CD14-positive monocyte (primary cell): ENCODE measurements at places on chromosomes 13 and 19. TPM values are rescaled to one million over a fixed set of nuclear protein-coding genes. Genes with fewer than 3 reads are reported as not detected.

KLF1 gene
- polyA plus RNA-seq, result 0.24 and 0.46 TPM in 2 replicates

C2CD4C gene
- polyA plus RNA-seq, result not detected in 2 replicates

VAV1 gene
- polyA plus RNA-seq, result 30.2 TPM

GRCh38 chr13:40776681-40777165 is 5.7 kb upstream of the MRPS31 start:
- H3K36me3 ChIP-seq, result no peaks in the 10 kb centered on the region
- H3K4me3 ChIP-seq, result peak overlapping the region; percentile 16

DNA sequence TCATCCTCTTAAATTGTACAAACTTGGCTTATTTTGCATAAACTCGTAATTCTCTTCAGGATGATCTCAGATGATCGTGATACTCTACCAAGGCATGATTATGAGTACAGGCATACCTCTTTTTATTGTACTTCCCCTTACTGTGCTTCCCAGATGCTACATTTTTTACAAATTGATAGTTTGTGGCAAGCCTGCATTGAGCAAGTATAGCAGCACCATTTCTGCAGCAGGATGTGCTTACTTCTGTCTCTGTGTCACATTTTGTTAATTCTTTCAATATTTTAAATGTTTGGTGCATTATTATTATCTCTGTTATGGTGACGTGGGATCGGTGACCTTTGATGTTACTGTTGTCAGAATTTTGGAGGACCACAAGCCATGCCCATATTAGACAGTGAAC is 752.3 kb downstream of the PCDH9 start:
- H3K4me3 ChIP-seq, result no peak overlapping the region
- no peak for DNase-seq
- no peaks in the 10 kb centered on the region for H3K27me3 ChIP-seq
- no peaks in the 10 kb centered on the region for H3K4me1 ChIP-seq

DNA sequence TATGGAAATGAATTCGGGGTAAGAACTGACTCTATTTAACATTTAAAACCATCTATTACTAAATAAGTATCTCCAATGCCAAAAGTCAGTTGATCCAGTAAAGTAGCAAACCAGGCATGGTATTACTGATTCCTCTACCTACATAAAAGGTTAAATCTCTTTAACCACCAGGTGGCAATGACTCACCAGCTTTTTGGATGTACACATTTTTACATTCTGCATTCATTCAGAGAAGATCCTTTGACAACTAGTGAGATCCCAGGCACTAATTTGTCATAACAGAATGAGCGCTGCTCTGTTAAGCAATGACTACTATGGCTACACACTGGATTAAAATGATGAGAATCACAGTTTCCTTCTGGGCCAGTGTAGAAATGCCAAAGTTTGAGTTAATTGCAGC is 329.8 kb upstream of the GPC6 start:
- no peaks in the 10 kb centered on the region for H3K27me3 ChIP-seq
- no peak overlapping the region for H3K4me3 ChIP-seq
- H3K36me3 ChIP-seq, result no peaks in the 10 kb centered on the region
- H3K27ac ChIP-seq, result no peak overlapping the region

DNA sequence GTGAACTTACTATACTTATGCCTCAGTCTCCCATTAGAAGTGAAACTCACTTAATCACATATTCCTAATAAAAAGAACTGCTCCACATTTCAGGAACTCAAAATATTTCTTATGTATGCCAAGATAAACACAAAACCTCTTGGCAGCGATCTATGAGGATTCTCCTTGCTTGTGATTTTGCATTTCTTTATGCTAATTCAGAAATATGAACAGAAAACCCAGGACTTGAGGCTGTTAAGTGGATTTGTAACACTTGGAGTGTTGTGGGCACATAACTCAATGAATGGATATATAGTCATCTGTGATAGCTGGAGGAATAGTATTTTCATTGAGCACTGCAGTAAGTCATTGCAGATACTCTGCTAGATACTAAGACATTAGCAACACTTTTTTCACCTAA is 5.6 kb upstream of the KATNAL1 start:
- no peaks in the 10 kb centered on the region for H3K36me3 ChIP-seq
- H3K4me3 ChIP-seq, result no peak overlapping the region
- no peak for DNase-seq
- no peak overlapping the region for H3K27ac ChIP-seq
- H3K4me1 ChIP-seq, result peaks cover 29% of the 10 kb centered on the region

- no peaks in the 10 kb centered on the region for H3K4me1 ChIP-seq
- H3K27me3 ChIP-seq, result no peaks in the 10 kb centered on the region
- no peak overlapping the region for H3K27ac ChIP-seq
- no peak for DNase-seq
- no peak overlapping the region for H3K4me3 ChIP-seq
Measured at GRCh38 chr13:67069117-67069767, 160.9 kb downstream of the PCDH9 start.

GRCh38 chr13:30107521-30108136 is 199.7 kb downstream of the KATNAL1 start:
- H3K36me3 ChIP-seq, result no peaks in the 10 kb centered on the region
- H3K4me1 ChIP-seq, result peaks cover 31% of the 10 kb centered on the region
- peak overlapping the region; percentile 37 for H3K4me3 ChIP-seq
- H3K27me3 ChIP-seq, result no peaks in the 10 kb centered on the region
- H3K27ac ChIP-seq, result peak overlapping the region; percentile 89
- DNase-seq, result peak; percentile 87

DNA sequence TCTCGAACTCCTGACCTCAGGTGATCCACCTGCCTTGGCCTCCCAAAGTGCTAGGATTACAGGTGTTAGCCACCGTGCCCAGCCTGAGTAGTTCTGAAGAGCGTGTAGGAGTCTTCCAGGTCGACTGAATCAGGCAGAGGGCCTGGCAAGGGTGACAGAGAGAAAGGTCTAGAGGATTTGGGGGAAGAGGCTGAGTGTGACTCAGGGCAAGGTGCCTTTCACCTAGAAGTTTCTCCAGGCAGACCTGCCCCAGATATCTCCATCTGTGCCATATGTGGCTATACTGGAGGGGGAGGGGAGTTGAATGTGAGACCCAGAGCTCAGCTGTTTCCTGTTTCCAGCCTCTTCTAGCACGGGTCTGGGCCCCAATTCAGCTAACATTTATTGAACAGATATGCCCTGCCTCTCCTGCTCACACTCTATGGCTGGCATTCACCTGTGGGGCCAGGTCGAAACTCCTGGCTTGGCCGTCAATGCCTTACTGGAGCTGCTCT is 1.3 kb downstream of the CCDC159 start:
- no peaks in the 10 kb centered on the region for H3K27me3 ChIP-seq
- H3K36me3 ChIP-seq, result peaks cover 2% of the 10 kb centered on the region
- H3K4me1 ChIP-seq, result peaks cover 46% of the 10 kb centered on the region
- DNase-seq, result no peak
- H3K4me3 ChIP-seq, result no peak overlapping the region

- H3K4me1 ChIP-seq, result no peaks in the 10 kb centered on the region
- H3K4me3 ChIP-seq, result no peak overlapping the region
- no peaks in the 10 kb centered on the region for H3K27me3 ChIP-seq
Measured at GRCh38 chr13:109281017-109281902, 505.1 kb downstream of the IRS2 start.

- H3K36me3 ChIP-seq, result no peaks in the 10 kb centered on the region
- H3K27ac ChIP-seq, result no peak overlapping the region
- no peaks in the 10 kb centered on the region for H3K4me1 ChIP-seq
Measured at GRCh38 chr19:13003081-13003480, 7.8 kb downstream of the NFIX start.

DNA sequence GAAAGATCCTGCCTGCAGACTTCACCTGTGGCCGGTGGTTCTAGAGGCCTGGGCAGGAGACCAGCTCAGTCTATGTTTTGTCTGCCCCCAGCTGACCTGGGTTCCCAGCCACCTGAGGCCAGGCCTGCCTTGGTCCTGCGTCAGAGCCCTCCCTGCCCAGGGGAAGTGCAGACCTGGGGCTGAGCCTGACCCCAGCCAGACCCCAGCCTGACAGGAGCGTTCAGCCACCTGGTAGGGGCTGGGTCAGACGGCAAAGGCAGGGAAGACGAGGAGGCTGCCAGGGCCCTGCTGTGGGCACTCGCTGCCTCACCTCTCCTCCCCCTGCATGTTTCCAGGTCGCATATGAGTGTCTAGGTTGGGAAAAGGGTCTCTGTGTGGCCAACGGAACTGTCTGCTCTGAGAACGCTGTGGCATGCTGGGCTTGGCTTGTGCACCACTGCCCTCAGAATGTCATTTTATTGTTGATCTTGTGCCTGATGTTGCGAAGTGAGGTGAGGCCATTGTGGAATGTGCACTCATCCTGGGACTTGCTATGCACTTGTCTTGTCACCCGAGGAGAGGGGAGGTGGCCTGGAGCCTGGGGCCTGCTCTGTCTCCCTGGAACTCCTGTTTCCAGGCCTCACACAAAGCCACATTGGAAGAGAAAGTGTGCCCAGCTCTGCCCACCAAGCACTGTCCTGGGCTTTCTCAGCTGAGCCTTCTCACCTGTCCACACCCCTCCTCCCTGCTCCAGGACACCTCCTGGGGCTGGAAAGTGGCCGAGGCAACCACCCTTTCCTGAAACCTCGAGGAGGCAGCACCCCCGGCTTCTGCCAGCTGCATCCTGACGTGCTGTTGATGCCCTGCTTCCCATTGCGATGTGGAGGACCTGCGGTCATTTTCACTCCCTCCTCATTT is 15.2 kb upstream of the MCF2L start:
- no peak overlapping the region for H3K4me3 ChIP-seq
- no peak overlapping the region for H3K27ac ChIP-seq
- no peaks in the 10 kb centered on the region for H3K4me1 ChIP-seq
- H3K36me3 ChIP-seq, result no peaks in the 10 kb centered on the region
- no peak for DNase-seq

- peak overlapping the region; percentile 90 for H3K27ac ChIP-seq
- H3K4me1 ChIP-seq, result peaks cover 29% of the 10 kb centered on the region
- H3K27me3 ChIP-seq, result no peaks in the 10 kb centered on the region
- peak overlapping the region; percentile 58 for H3K4me3 ChIP-seq
- H3K36me3 ChIP-seq, result peaks cover 8% of the 10 kb centered on the region
- no peak for DNase-seq
Measured at GRCh38 chr19:18191640-18192062, 1.4 kb upstream of the MPV17L2 start.

- H3K36me3 ChIP-seq, result no peaks in the 10 kb centered on the region
- no peak overlapping the region for H3K27ac ChIP-seq
- H3K4me3 ChIP-seq, result no peak overlapping the region
- DNase-seq, result no peak
- H3K4me1 ChIP-seq, result no peaks in the 10 kb centered on the region
Measured at GRCh38 chr13:66513728-66514127, 716.4 kb downstream of the PCDH9 start.

GRCh38 chr13:30700364-30700763 is 35.0 kb upstream of the ALOX5AP start:
- peaks cover 47% of the 10 kb centered on the region for H3K4me1 ChIP-seq
- no peak overlapping the region for H3K27ac ChIP-seq
- H3K4me3 ChIP-seq, result no peak overlapping the region
- no peak for DNase-seq
- no peaks in the 10 kb centered on the region for H3K27me3 ChIP-seq

- H3K36me3 ChIP-seq, result no peaks in the 10 kb centered on the region
- H3K27me3 ChIP-seq, result peaks cover 7% of the 10 kb centered on the region
- DNase-seq, result no peak
- peak overlapping the region; percentile 58 for H3K27ac ChIP-seq
- H3K4me3 ChIP-seq, result peak overlapping the region; percentile 61
Measured at GRCh38 chr19:17246681-17247425, 1.1 kb upstream of the NR2F6 start.

- no peak overlapping the region for H3K4me3 ChIP-seq
- no peaks in the 10 kb centered on the region for H3K27me3 ChIP-seq
- peaks cover 75% of the 10 kb centered on the region for H3K36me3 ChIP-seq
- no peak overlapping the region for H3K27ac ChIP-seq
- no peaks in the 10 kb centered on the region for H3K4me1 ChIP-seq
Measured at GRCh38 chr19:46381756-46382345, 31.5 kb downstream of the CCDC8 start.
